BE2C (cell line): ENCODE measurements at places on chromosomes 12 and 14.

GRCh38 chr12:19739195-19739776, 300.0 kb downstream of the AEBP2 start:
- DNase-seq, result peak; percentile 52

DNA sequence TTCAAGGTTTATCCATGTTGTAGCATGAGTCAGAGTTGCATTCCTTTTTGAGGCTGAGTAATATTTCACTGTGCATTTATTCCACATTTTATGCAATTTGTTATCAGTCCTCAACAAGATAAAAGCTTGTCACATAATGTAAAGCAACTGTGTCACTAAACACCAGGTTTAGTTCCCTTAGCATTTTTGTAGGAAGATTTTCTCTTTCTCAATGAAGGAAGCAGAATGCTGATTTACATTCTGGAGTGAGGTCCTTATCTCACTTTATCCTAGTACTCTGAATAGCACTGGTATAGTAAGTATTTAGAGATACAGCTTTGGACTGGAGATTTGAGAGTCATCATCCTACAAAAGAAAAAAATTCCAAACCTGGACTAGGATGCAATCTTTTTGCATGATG, 9.8 kb upstream of the EXD2 start:
- no peak for DNase-seq

- DNase-seq, result no peak
Observed at GRCh38 chr14:35375558-35376025, 29.0 kb downstream of the NFKBIA start.

GRCh38 chr14:45968037-45968436, 683.5 kb downstream of the RPL10L start:
- no peak for DNase-seq

- DNase-seq, result no peak
Observed at GRCh38 chr12:81888106-81888740, 129.1 kb upstream of the PPFIA2 start.

DNA sequence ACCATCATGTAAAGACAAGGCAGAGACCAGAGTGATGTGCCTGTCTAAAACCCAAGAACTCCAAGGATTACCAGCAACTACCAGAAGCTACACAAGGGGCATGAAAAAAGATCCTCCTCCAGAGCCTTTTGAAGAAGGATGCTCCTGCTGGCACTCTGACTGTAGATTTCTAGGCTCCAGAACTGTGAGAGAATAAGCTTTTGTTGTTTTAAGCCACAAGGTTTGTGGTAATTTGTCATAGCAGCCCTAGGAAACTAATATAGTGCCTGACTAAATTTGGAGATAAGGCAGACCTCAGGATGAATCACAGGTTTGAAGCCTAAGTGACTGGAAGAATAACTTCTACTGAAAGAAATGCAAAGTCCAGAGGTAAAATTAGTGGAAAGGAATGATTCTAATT, 132.9 kb downstream of the CEP83 start:
- DNase-seq, result no peak

GRCh38 chr12:4786795-4787194, 66.6 kb downstream of the GALNT8 start:
- no peak for DNase-seq

DNA sequence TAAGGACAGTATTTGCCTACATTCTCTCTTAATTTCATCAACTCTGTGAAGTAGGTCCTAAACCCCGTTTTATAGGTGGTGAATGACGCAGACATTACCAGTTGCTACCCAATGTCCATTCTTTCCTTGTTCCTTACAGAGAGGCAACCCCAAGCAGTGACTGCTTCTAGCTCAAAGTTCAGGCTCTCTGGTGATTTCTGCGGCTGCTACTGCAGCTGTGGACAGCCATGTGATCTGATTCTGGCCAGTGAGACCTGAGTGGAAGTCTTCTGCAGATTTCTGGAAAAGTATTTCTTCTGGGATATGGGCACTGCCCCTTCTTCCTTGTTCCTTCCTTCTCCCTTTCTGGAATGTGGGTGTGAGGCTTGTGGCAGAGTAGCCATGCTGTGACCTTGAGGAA, 82.9 kb downstream of the ARF6 start:
- no peak for DNase-seq

GRCh38 chr12:100027671-100028070, 42.9 kb upstream of the ANKS1B start:
- no peak for DNase-seq

- DNase-seq, result no peak
Observed at GRCh38 chr14:94655169-94655710, 43.0 kb downstream of the SERPINA3 start.
